Daoy (cell line): ENCODE measurements at places on chromosomes 7 and 10. TPM values are rescaled to one million over a fixed set of nuclear protein-coding genes. Genes with fewer than 3 reads are reported as not detected.

AVL9 gene
- 44.3 and 54.9 TPM in 2 replicates for total RNA-seq

DNA sequence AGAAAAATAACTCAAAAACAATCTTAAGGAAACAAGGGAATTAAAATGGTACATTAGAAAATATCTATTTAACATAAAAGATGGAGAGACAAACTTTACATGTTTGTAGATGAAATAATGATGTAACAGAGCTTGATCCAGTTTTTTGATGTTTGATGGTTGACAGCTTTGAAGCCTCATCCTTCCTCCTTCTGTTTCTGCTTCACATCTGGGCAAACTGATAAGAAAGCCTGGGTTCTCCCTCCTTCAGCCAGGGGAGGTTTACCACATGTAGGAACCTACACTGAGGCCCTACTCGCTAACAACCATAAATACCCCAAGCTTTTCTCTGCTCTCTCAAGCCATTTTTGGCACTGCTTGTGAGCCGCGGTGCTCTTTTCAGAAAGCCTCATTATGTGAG lies 82.8 kb upstream of the ZNF32 start:
- no peak for DNase-seq

TRPV6 gene
- total RNA-seq, result not detected in 2 replicates

GRCh38 chr10:122657255-122657654 lies 42.4 kb downstream of the C10orf120 start:
- no peak for DNase-seq

- DNase-seq, result no peak
Observed at GRCh38 chr10:112956631-112957350, 6.7 kb downstream of the TCF7L2 start.

DNA sequence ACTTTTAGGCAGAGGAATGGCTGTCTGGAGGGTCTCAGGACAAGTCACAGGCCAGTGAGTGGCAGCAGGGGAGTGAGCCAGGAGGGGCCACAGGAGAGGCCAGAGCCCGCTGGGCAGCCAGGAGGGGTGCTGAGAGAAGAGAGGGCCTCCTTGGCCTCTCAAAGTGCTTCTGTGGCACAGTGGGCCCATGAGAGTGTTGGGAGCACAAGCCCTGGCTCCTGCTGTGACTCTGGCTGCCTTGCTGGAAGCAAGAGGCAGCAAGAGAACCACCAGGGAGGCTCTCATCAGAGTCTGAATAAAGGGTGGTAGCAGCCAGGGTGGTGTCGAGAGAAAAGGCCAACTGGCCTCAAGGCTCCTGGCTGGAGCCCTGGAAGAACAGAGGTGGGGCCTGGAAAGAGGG lies 91.1 kb downstream of the VOPP1 start:
- DNase-seq, result no peak

DNA sequence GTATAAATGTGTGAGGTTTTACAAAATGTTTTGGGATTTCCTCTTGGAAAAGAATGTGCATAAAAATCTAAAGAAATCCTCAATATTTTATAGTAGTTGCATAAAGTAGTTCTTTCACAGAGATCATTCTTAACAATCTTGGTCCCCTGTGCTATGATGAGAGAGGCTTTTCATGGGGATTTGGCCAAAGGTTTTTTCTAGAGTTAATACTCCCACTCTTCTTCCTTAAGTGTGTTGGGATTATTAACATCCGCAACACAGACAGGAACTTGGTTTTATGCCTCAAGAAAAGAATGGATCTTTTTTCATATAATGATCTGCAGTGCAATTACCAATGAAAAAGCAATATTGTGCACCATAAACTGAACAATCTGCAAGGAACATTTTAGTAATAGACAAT lies 71.5 kb downstream of the AGMO start:
- DNase-seq, result no peak

- DNase-seq, result no peak
Observed at GRCh38 chr7:37295401-37295800, 153.3 kb downstream of the ELMO1 start.

DNA sequence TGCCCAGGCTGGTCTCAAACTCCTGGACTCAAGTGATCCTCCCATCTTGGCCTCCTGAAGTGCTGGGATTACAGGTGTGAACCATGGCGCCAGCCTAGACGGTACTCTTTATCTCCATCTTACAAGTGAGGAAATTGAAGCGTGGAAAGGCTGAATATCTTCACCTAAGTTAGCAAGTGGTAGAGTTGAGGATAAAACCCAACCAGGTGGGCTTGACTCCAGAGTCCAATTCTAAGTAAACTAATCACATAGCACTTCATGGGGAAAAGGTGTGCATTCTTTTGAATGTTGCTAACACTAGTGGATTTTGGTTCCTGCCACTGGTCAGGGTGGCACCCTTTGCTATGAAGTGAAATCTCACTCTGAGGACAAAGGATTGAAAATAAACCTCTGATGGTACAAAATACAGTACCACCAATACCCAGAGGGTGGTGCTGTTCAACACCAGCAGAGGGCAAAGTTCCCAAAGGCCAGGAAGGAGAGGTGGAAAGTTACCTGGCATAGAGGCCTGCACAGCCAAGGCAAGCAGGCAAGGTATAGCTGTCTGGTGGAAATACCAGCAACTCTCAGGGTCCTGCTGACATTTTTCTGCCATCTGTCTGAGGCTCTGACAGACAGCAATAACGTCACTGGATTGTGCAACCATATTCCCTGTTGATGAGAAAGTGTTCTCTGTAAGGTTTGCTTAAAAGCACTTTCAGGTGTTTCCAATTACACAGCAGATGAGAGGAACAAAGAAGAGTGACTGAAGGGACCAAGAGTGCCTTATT lies 17.6 kb downstream of the ZDHHC16 start:
- DNase-seq, result peak; percentile 31

DNA sequence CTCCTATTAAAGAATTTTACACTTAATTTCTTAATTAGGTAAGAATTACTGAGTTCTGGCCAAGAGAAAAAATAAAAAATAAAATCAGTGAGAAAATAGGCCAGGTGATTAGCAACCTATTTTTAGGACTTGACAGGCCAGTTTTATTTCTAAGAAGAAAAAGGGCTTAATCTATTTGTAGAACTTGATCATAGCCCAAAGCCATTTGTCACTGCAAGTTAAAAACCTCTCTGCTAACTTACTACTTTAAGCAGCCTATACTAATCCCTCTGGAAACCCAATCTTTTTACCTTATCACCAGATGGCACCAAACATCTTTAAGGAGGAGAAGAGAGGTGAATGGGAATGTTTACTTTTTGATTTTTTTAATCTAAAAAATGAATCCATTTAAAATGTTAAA lies 222.1 kb upstream of the RHOBTB1 start:
- DNase-seq, result no peak

KEL gene
- 0.36 TPM in 1 of 2 replicates, not detected in the other for total RNA-seq

PAOX gene
- total RNA-seq, result 0.48 and 2.1 TPM in 2 replicates

GRCh38 chr7:51789489-51789888 lies 472.9 kb upstream of the COBL start:
- DNase-seq, result no peak

SNX13 gene
- total RNA-seq, result 49.7 and 54.5 TPM in 2 replicates

LRRD1 gene
- total RNA-seq, result 0.17 TPM in 1 of 2 replicates, not detected in the other

DNA sequence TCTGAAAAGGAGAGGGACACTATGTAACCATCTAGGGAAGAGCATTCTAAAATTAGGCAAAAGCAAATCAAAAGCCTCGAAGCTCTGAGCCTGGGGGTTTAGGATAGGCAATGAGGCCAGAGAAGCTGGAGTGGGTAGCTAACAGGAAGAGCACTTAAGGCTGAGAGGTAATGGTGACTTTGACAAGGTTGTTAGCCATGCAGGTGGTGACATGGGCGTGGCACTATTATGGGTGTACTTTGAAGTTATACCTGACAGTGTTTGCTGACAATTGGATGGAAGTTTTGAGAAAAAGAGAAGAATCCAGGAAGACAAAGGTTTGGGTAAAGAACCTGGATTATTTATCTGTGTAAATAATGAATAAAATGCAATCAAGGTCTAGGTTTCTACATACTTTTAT lies 383.0 kb upstream of the SEMA3C start:
- DNase-seq, result no peak

DNA sequence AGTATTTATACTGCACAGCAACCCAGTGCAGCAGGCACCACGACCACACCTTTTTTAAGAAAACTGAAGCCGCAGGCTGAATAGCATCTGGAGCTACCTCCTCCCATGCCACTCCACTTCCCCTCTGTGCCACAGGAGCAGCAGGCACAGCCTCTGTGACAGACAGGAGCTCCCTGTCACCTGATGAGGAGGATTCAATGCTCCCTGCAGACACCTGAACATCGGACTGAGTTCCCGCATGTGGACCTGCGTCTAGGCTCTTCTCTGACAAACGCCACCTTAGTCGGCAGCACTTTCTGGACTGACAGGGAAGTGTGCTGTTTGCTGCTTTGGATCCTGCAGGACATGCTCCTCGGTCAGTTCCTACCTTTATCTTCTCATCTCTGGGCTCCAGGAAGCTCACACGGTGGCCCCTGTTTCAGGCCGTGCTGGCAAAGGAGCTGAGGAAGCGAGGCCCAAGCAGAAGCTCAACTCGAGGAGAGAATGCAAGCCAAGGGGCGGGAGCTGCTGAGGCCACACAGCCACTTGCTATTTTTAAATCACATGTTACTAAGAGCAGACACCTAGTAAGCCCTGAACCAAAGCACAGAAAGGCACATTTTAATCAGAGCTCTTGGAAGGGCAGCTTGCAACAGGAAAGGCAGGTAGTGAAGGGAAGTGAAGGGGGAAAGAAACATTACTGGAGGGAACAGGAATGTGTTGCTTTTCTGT lies 56.6 kb downstream of the VOPP1 start:
- DNase-seq, result no peak

DNA sequence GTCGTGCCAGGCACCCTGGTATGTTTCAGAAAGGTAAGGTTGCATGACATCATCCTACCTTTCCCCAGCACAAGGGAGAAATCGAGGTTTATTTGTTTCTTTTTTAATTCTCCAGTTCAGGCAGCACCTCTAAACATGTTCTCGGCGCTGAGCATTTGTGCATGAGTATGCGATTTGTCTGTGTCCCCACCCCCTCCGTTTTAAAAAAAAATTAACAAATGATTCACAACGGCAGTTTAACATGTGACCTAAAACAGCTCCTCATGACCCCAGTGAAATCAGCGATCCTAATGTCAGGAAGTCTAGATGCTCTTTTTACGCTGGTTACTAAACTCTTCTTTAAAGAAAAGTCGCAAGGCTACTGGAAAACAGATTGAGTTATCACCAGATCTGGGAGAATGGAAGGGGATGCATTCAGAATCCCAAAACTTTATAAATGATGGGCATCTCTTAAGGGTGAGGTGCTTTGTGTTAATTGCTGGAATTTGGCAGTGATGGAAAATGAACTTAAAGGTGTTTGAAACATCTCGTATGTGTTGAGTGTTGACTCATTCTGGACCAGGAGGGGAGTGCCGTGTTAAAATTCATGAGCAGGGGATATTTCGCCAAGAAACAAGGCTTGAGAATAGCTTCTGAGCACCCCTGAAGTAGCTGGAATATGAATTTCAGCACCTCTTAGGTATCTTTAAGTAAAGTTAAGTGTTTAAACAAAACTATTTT lies 106.8 kb upstream of the PDCD4 start:
- no peak for DNase-seq

TSPAN12 gene
- total RNA-seq, result 15.9 and 17.7 TPM in 2 replicates

- DNase-seq, result no peak
Observed at GRCh38 chr10:23386052-23386451, 41.5 kb upstream of the C10orf67 start.

MUC3A gene
- total RNA-seq, result not detected in 2 replicates

- peak; percentile 37 for DNase-seq
Observed at GRCh38 chr7:134755422-134756022, 23.9 kb upstream of the CALD1 start.

INPP5A gene
- 26.8 and 32.1 TPM in 2 replicates for total RNA-seq

DNA sequence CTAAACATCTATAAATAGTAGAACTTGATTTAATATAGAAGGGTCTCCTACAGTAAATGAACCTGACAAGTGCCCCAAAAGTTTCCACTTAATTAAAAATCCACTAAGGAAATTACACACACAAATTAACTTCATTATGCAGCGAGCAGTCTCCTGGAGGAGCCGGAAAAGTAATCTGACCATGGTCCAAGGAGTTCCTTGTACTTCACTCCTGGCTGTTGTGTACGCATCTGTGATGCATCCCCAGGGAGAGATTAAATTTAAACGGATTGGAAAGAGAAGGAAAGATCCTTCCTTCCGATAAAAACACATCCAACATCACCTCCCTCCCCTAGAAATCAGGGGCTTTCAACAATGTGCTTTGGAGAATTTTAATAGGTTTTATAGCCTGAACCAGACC lies 85.5 kb downstream of the PARD3 start:
- DNase-seq, result no peak

- no peak for DNase-seq
Observed at GRCh38 chr10:130141878-130142277, 5.7 kb downstream of the GLRX3 start.

DNA sequence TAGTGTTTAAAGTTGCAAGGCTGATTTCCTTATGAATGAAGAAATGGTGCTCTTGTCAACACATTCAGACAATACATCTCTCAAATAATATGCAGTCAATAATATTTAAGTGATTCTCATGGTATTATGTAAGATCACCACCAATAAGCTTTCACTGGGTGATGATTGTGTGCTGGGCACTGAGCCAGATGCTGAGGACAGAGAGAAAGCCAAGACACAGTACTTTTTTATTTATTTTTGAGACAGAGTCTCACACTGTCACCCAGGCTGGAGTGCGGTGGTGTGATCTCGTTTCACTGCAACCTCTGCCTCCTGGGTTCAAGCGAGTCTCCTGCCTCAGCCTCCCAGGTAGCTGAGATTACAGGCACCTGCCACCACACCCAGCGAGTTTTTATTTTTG lies 130.6 kb upstream of the LSM8 start:
- peak; percentile 36 for DNase-seq

- no peak for DNase-seq
Observed at GRCh38 chr7:148173369-148173768, 417.2 kb upstream of the C7orf33 start.

SFXN2 gene
- 0.89 and 5.5 TPM in 2 replicates for total RNA-seq

TLX1 gene
- total RNA-seq, result 0.06 TPM in 1 of 2 replicates, not detected in the other

- no peak for DNase-seq
Observed at GRCh38 chr10:20737107-20737506, 160.0 kb downstream of the NEBL start.

ABCB4 gene
- total RNA-seq, result 0.27 and 1.5 TPM in 2 replicates

LEP gene
- total RNA-seq, result not detected in 2 replicates

DDC gene
- total RNA-seq, result not detected in 2 replicates

CYP2W1 gene
- not detected in 2 replicates for total RNA-seq

OR2A42 gene
- not detected in 2 replicates for total RNA-seq

DNA sequence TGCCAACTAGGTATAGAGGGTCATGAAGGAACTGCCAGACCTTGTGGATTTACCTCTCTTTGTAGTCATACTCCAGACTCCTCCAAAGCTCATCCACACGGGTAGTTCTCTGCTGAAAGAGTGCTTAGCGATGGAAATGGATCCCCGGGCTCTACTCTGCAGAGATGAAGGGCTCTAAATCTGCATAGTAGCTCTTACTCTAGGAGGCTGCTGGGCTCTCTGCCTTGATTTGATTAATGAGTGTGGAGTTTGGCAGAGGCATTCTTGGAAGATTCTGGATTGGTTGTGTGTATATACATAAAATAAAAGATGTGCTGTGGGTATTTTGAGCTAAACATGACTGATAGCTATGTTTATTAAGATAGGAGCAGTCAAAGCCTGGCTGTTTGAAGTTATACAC lies 21.3 kb upstream of the CPXM2 start:
- no peak for DNase-seq

- DNase-seq, result peak; percentile 57
Observed at GRCh38 chr7:47461161-47461560, 120.8 kb downstream of the TNS3 start.

- DNase-seq, result no peak
Observed at GRCh38 chr10:104325436-104326435, 12.5 kb downstream of the ITPRIP start.

ELN gene
- total RNA-seq, result 0.06 and 0.23 TPM in 2 replicates

OPN1SW gene
- total RNA-seq, result not detected in 2 replicates

GRCh38 chr10:59299933-59300332 lies 62.4 kb downstream of the FAM13C start:
- DNase-seq, result no peak
